CD8-positive, alpha-beta memory T cell (primary cell): ENCODE measurements at places on chromosomes 13 and 19. TPM values are rescaled to one million over a fixed set of nuclear protein-coding genes. Genes with fewer than 3 reads are reported as not detected.

The IGFLR1 gene
- total RNA-seq = 110 TPM

GRCh38 chr13:36862002-36862685 is 43.1 kb downstream of the RFXAP start:
- no peak for DNase-seq
- no peak overlapping the region for H3K4me3 ChIP-seq
- H3K27me3 ChIP-seq = no peaks in the 10 kb centered on the region
- H3K4me1 ChIP-seq = no peaks in the 10 kb centered on the region
- H3K36me3 ChIP-seq = no peaks in the 10 kb centered on the region

The ZNF844 gene
- total RNA-seq = 5.4 TPM

The TNNT1 gene
- total RNA-seq = not detected

DNA sequence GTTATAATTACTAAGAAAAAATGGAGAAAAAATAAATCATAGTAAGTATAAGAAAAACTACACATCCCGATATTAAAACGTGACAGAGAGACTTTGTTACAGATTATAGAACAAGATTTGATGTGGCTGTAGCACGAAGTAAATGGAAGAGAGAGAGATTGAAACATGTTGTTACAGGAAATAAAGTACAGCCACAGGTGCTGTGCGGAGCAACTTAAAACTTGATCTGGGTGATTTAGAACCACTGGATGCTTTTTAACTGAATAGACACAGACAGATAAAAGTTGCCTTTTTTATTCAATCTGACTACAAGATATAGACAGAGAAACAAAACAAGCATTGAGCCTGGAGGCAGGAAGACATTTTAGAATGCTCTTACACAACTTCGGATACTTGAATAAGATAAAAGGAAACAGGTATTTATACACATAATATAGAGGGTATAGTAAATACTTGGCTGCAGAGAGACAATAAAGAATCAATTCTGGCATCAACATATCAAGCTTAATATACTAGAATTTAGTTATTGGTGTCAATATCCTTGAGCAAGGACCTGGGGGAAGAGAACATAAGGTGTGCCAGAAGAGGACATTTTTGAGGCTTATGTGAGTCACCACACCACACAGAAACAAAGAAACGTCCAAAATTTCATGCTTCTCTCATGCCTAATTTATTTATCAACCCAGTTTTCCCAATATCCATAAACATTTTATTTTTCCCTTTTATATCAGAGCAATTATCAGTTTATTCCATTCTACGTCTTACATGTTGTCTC is 548.5 kb downstream of the SLITRK1 start:
- no peaks in the 10 kb centered on the region for H3K36me3 ChIP-seq
- DNase-seq = no peak
- no peaks in the 10 kb centered on the region for H3K4me1 ChIP-seq
- H3K27me3 ChIP-seq = no peaks in the 10 kb centered on the region
- H3K4me3 ChIP-seq = no peak overlapping the region

DNA sequence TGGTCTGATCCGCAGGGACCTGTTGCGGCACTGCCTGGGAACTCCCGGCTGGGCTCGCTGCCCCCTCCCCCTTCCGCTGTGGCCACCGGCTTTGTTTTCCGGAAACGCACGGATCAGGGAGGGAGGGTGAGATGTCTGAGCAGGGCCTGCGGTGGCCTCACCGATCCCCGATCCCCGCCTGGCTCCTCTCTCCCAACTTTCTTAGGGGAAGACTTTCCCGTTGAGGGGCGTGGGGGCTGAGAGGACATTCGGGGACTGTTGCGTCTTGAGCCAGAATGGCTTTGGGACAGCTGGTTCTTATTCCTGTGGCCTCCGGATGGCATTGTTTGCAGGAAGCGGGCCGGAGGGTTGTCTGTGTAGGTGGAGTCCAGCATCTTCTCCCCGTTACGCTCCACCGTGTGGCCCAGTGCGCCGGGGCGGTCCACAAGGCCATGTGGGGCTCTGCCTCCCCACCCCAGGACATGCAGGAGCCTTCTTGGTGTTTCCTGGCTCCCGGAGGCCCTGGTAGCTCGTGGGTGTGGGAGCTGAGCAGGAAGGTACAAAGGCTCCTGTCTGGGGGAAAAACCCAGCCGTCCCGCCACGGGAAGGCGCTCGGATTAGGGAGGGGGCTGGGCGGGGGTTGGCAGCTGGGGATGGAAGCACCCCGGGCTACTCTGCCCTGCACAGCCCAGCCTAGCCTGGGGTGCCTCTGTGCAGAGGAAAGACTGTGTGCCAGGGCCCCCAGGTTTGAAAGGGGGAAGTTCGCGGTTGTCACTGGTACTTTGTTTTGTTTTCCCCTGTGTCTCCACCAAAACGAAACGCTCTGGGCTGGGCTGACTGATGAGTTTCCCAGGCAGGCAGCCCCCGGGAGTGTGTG is 1.3 kb downstream of the CSNK1G2 start:
- no peaks in the 10 kb centered on the region for H3K27me3 ChIP-seq
- peak overlapping the region; percentile 75 for H3K4me3 ChIP-seq
- no peaks in the 10 kb centered on the region for H3K36me3 ChIP-seq
- H3K27ac ChIP-seq = peak overlapping the region; percentile 89
- peak; percentile 88 for DNase-seq
- H3K4me1 ChIP-seq = peaks cover 34% of the 10 kb centered on the region
